Hematopoietic multipotent progenitor cell treated with erythropoietin and hydrocortisone succinate and interleukin-3 and kit ligand, for 6 days (in vitro differentiated cells): ENCODE measurements at places on chromosomes 2 and 18.

GRCh38 chr2:104794441-104794840 is 59.5 kb upstream of the POU3F3 start:
- no peak for DNase-seq

- no peak for DNase-seq
These were observed 70.1 kb downstream of the EPAS1 start for GRCh38 chr2:46367286-46367685.

DNA sequence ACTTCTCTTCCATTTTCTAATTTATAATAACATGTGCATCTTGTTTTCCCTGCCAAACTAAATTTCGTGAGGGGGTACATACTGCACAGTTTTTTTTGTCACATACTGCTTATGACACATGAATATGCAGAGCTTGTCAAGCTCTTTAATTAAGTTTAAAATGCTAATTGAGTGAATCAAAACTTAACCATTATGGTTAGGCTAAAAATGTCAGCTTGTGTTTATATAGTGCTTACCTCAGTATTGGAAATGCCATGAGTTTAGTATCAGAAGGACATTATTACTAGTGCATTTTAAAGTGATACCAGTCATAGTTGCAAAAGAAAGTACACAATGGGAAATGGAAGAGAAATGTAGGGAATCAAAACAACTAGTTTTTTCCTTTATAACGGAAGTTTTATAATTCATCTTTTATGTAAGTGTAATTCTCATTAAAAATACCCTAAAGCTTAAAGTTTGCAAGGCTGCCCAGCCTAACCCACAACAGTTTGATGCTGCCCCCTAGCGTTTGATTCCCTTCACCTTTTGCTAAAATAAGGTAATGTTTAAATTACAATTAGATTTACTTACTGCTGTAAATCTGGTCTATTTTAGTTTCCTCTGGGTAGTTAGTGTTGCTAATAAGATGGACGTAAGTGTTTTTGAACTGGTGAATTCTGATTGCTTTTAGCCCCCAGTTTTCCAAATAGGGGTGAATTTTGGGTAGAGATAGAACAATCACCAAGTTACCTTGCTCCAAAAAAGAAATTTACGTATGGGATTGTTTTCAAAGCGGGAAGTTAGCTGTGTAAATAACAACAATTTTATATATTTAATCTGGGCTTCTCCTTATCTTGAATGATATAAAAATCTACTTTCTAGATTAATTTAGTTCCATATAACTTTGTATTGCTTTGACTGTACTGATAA is 3.2 kb downstream of the SLC39A10 start:
- peak; percentile 95 for DNase-seq

DNA sequence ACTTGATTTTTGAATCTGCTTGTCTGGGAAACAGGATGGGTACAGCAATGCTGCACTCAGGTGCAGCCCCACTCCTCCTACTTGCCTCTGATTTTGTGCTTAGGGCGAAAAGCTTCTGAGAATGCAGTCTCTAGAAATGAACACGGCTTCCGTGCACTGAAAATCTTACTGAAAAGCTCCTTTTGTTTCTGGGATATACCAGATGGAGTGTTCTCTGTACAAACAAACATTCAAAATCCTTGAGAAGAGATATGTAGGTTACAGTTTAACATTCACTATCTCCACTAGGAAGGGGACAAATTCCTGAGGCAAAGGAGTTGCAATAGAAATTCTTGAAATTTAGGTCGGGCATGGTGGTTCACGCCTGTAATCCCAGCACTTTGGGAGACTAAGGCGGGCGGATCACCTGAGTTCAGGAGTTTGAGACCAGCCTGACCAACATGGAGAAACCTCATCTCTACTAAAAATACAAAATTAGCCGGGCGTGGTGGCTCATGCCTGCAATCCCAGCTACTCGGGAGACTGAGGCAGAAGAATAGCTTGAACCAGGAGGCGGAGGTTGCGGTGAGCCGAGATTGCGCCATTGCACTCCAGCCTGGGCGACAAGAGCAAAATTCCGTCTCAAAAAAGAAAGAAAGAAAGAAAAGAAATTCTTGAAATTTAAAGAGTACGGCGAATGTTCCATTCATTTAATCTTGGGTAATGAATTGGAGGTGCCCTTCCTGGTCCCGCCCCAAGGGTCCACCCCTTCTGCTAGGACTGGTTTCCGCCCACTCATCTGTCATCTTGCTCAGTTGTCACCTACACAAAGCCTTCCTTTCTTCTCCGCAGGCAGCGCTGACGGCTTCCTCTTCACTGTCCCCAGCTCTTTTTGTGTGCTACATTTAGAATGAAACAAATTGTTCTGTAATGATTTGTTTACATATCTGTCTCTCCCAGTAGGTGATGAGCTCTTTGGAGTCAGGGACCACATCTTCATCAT is 92.4 kb downstream of the SOCS6 start:
- peak; percentile 46 for DNase-seq

DNA sequence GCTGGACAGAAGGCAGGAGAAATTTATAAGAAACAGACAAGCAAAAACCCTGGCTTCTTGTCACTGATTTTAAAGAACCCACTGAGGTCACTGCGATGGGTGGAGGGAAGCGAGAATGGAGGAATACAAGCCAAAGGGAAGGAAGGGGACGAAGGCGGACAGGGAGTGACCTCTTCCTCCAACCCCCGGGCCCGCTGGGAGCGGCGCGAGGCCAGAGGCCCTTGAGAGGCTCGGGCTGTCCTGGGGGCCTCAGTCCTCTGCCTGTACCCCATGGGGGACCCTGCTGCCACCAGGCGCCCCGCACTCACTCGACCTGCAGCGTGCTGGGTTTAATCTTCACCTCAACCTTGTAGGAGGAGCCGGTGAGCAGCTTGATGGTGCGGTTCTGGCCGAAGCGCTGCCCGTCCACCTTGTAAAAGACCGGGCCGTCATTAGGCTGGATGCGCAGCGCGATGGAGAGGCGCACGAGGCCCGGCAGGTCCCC is 793 bp downstream of the CNRIP1 start:
- DNase-seq, result peak; percentile 50

GRCh38 chr2:227462462-227462951 is 9.4 kb upstream of the AGFG1 start:
- no peak for DNase-seq

DNA sequence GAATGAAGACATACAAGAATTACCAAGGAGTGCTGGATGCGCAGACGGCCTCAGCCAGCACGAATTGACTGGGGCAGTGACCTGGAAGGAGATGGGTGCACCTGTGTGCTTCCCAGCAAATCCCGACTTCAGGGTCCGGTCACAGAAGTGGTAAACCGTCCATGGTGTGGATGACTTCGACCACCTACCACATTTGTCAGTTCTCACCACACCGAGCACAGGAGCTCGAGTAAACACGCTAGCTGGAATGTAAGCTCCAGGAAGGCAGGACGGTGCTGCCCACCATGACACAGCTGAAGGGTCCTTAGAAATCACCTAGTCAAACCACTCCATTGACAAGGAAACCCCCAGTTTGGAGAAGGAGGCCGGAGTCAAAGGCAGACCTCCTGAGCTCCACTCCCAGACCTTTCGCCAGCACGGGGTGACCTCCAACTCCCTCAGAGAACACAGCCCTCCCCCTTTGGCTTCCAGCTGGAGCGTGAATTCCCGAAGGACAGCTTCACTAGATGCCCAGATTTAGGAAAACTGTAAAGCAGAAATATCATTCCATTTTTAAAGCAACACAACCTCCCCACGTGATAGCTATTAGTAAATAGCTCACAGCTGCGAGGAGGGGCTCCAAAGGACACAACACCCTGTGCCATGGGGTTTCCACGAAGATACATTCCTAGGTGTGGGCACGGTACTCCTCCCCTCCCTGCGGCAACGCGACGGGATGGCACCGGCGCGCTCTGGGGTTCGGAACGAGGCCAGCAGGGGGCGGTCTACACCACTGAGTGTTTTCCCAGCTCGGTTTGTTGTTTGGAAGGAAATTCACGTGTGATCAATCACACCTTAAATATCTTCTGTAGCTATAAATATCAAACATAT is 34.1 kb upstream of the GNAL start:
- peak; percentile 68 for DNase-seq

DNA sequence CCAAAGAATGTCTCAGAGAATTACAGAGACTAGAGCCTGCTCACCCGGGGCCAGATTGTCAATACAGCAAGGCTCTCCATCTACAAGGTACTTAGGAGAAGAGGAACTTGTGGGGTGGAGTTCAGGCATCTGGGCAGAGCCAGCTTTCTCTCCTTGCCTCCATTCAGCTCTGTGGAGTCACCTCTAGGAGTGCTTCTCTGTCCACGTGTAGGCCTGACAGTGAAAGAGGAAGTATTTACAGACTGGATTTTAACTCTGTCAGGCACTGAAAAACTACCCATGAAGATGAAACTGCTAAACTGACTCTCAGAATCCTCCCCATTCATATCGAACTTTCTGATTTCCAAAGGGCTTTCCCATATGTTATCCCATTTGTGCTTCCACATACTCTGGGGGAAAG is 315.6 kb downstream of the SETBP1 start:
- DNase-seq, result peak; percentile 17

DNA sequence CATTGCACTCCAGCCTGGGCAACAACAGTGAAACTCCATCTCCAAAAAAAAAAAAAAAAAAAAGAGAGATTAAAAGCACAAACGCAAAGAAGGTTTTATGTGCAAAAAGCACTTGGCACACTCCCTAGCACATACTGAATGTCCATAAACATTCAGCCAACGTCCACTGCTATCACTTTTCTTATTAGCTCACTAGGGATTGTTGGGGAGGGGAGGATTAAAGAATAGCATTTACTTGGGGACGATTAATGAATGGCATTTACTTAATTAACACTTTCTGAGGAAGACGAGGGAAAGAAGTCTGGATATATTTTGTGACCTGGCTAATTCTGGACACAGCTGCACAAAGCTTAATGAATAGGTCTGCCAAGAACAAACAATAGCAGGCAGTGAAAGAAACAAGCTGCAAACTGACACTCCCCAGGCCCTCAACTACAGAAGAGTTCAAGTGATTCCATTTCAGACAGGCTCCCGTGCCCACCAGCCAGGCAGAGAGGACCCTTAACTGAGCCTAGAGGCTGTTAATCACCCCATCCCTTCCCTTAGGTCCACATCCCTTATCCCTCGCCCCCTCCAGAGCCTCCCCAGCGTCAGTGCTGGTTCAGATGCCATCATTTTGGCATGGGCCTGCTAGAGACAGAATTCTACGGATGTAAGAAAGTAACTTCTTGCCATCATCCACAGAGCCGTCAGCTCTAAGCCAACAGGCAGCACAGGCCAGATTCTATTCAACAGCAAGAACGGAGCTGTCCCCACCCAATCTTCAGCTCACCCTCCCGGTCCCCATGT is 7.4 kb downstream of the CYB5A start:
- DNase-seq, result no peak

GRCh38 chr2:162342841-162343240 is 1.1 kb upstream of the GCA start:
- DNase-seq, result peak; percentile 19

DNA sequence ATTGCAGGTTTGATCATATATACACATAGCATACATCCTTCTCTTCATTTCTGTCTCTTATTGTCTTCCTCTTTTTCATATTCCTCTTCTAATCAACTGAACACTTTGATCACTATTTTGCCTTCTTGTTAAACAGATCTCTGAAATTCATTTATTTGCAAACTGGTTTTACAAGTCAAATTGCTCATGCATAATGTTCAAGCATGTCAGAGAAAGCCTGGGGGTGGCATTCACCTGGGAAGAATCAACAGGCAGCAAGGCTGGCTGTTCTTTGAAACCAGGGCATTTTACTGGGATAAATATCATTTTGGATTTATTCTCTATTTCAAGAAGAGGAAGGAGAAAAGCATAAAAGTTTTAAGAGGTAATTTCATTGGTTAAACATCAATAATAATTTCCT is 66.9 kb upstream of the LRATD1 start:
- DNase-seq, result no peak

GRCh38 chr2:5548991-5549715 is 143.0 kb upstream of the SOX11 start:
- DNase-seq, result no peak

GRCh38 chr2:10388954-10389560 is 59.1 kb downstream of the ODC1 start:
- DNase-seq, result no peak

GRCh38 chr18:74806700-74807416 is 209.2 kb downstream of the ZNF407 start:
- DNase-seq, result no peak

- no peak for DNase-seq
These were observed 3.4 kb downstream of the PXDN start for GRCh38 chr2:1740716-1741589.

GRCh38 chr2:164447660-164448059 is 173.6 kb downstream of the GRB14 start:
- no peak for DNase-seq

GRCh38 chr2:241410739-241411176 is 54.7 kb downstream of the FARP2 start:
- DNase-seq, result no peak

GRCh38 chr2:7057865-7058400 is 140.7 kb downstream of the RNF144A start:
- DNase-seq, result peak; percentile 51

DNA sequence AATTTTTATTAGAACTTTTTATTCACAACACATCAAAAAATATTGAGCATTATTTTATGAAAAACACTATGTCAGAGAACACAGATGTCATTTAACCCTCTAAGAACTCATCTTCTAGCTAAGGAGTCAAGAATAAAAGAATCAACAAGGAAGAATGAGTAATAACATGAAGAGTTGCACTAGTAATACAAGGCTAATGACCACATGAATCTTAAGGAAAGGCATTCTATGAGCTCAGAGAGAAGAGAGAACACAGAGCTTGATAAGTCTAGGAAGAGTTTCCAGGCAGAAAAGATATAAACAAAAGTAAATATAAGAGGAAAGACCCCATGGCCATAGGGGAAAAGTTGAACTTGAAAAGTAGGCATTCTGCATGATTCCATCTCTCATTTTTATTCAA is 166.5 kb downstream of the MAIP1 start:
- DNase-seq, result no peak

- no peak for DNase-seq
These were observed 48.2 kb downstream of the PLA2R1 start for GRCh38 chr2:160014227-160014626.

GRCh38 chr2:77087987-77088414 is 434.2 kb downstream of the LRRTM4 start:
- no peak for DNase-seq

GRCh38 chr2:180715044-180715443 is 265.4 kb upstream of the UBE2E3 start:
- DNase-seq, result no peak
